ENCODE measurements at places on chromosomes 5 and 9. TPM values are rescaled to one million over a fixed set of nuclear protein-coding genes. Genes with fewer than 3 reads are reported as not detected.

Gene PCDHB8
- total RNA-seq: 4.6 TPM

Gene MSX2
- total RNA-seq: 0.73 TPM

DNA sequence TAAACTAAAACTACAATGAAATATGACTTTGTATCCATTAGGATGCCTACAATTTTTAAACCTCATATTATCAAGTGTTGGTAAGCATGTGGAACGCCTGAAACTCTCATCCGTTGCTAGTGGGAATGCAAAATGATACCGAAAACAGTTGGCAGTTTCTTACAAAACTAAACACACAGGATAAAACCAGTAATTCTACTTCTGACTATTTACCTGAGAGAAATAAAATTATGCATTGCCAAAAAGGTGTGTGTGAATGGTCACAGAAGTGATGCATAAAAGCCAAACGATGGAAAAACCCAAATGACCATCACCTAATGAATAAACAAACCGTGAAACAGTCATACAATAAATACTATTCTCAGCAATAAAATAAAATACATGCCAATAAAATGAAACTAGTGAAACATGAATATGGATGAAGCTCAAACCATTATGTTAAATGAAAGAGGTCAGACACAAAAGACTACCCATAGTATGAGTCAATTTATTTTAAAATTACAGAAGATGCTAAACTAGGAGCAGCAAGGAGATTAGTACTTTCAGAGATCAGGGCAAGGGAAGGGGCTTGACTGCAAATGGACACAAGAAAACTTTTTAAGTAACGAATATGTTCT lies 13.4 kb downstream of the AUH start:
- no peak overlapping the region for H3K4me3 ChIP-seq
- no peaks in the 10 kb centered on the region for H3K27me3 ChIP-seq
- peaks cover 9% of the 10 kb centered on the region for H3K36me3 ChIP-seq
- H3K4me1 ChIP-seq: peaks cover 50% of the 10 kb centered on the region

DNA sequence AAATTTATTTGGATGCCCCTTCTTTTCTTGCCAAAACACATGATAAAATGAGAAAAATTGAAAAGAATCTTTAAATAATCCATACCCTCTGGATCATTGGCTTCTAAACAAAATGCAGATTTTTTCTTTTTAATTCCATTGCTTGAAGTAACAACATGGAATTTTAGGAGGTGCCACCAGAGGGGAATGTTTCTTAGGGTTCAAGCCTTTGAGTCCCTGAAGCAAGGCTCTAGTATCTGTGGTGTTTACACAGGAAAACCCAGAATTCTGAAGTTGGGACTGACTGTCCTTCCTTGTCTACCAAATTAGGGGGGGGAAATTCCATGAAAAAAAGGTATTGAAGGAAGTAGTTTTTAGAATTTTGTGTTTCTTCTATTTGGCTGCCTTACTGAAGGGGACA lies 69.4 kb downstream of the LMNB1 start:
- peaks cover 30% of the 10 kb centered on the region for H3K36me3 ChIP-seq
- no peak for DNase-seq
- H3K4me3 ChIP-seq: peak overlapping the region; percentile 95
- H3K4me1 ChIP-seq: peaks cover 73% of the 10 kb centered on the region
- H3K27ac ChIP-seq: peak overlapping the region; percentile 94
- no peaks in the 10 kb centered on the region for H3K27me3 ChIP-seq
